IPS DF 6.9 (cell line): ENCODE measurements at places on chromosomes 13 and 19.

- H3K4me3 ChIP-seq, result no peak overlapping the region
- H3K36me3 ChIP-seq, result no peaks in the 10 kb centered on the region
- DNase-seq, result no peak
Measured at GRCh38 chr13:84865783-84866221, 933.4 kb downstream of the SLITRK6 start.

DNA sequence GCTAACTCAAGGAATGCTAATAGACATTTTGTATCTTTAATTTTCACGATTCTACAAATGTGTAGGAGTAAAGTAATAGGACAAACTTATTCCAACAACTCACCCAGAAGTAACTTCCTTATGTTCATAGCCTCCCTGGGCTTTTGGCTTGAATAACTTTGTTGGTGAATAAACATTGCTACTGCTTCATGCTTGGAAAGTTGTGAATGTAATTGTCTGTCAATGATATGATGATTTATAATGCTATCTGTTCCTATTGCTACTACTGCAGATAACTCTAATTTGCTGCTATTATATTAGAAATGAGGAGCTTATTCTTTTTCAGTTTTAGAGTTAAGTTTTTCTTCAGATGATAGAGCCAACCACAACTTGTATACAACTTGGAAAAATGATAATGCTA, 307.7 kb downstream of the PCDH9 start:
- DNase-seq, result no peak
- H3K27me3 ChIP-seq, result no peaks in the 10 kb centered on the region
- no peak overlapping the region for H3K27ac ChIP-seq
- no peaks in the 10 kb centered on the region for H3K4me1 ChIP-seq

- H3K36me3 ChIP-seq, result no peaks in the 10 kb centered on the region
- no peak overlapping the region for H3K27ac ChIP-seq
- no peaks in the 10 kb centered on the region for H3K27me3 ChIP-seq
Measured at GRCh38 chr13:41267106-41267505, 3.7 kb upstream of the MTRF1 start.

DNA sequence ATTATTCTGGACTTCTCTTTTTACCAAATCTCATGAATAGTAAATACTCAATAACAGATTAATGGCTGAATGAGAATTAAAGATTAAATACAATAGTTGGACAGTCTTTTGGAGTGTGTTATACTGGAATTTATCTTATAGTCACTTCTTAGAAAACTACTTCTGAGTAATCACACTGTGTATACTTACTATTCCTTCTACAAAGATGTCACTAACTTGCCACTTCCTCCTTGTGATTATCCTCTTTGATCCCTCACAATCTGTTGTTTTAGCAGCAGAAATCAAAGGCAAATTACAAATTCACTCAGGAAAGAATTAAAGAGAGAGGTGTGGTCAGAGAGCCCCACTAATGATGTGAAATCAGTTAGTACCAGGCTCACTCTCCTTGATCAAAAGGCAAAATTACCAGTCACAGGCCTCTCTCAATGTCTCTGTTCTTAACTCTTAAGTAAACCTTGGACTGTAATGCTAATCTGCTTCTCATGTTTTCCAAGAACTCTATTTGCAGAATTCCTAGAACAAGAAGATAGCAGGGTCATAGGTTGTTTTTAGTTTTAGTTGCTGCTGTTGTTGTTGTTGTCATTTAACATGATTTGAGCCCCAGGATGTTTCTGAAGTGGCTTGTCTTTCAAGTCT, 37.3 kb upstream of the FNDC3A start:
- no peak for DNase-seq
- H3K27me3 ChIP-seq, result no peaks in the 10 kb centered on the region
- H3K4me3 ChIP-seq, result no peak overlapping the region
- no peaks in the 10 kb centered on the region for H3K4me1 ChIP-seq
- no peak overlapping the region for H3K27ac ChIP-seq

- peaks cover 7% of the 10 kb centered on the region; the same call in 1 of the 2 replicates for H3K27me3 ChIP-seq
- H3K4me1 ChIP-seq, result peaks cover 4% of the 10 kb centered on the region
- no peak overlapping the region for H3K4me3 ChIP-seq
- no peak overlapping the region for H3K27ac ChIP-seq
Measured at GRCh38 chr19:10013834-10014618, 743 bp downstream of the RDH8 start.

- peak overlapping the region; percentile 77; the same call in 1 of the 2 replicates for H3K4me3 ChIP-seq
- H3K27ac ChIP-seq, result no peak overlapping the region
- H3K36me3 ChIP-seq, result no peaks in the 10 kb centered on the region; the same call in 1 of the 2 replicates
- H3K27me3 ChIP-seq, result no peaks in the 10 kb centered on the region
Measured at GRCh38 chr19:1865172-1866010, 2.0 kb upstream of the KLF16 start.

DNA sequence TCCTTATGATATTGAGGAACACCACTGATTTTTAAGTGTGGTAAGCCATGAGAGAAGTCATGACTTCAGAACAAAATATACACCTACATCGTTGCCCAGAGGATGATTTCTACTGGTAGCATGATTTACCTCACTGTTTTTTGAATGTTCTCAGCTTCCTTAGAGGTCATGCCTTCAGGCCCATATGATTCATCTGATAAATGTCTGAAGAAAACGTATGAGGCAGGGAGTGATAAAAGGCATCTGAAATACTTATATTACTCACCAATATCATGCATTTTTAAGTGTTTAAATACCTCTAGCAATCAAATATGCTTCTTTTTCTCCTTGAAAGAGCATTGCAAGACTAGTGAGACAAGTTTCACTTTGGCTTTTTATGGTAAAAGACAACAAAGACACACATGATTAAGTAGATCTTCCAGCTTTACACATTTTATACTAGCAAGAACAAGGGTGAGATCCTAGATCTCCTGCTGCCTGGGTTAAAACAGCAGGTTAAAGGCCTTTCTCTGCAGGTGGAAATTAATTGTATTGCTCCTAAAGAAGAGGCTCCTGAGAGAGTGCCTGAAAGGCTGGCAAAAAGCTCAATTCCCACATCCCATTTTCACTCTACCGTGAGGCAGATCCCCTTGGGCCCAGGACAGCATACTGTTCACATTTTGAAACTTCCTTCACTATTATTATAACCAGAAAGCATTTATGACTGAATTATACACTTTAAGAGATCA, 432.4 kb downstream of the SLITRK1 start:
- H3K27me3 ChIP-seq, result no peaks in the 10 kb centered on the region
- no peak overlapping the region for H3K27ac ChIP-seq
- no peak for DNase-seq
- no peaks in the 10 kb centered on the region for H3K4me1 ChIP-seq
- no peak overlapping the region for H3K4me3 ChIP-seq

- no peak overlapping the region for H3K27ac ChIP-seq
- H3K27me3 ChIP-seq, result no peaks in the 10 kb centered on the region
- H3K4me3 ChIP-seq, result no peak overlapping the region
Measured at GRCh38 chr13:31007417-31007816, 75.0 kb downstream of the TEX26 start.

- no peak overlapping the region for H3K4me3 ChIP-seq
- no peaks in the 10 kb centered on the region for H3K36me3 ChIP-seq
- DNase-seq, result no peak
- H3K27me3 ChIP-seq, result no peaks in the 10 kb centered on the region
Measured at GRCh38 chr19:29085630-29086029, 127.3 kb downstream of the UQCRFS1 start.

- H3K27ac ChIP-seq, result no peak within 1 kb of the TSS
- peak; percentile 94 for DNase-seq
- peak within 1 kb of the TSS; percentile 37; the same call in 1 of the 2 replicates for H3K4me3 ChIP-seq
- no peaks in the 10 kb centered on the region for H3K27me3 ChIP-seq
- H3K4me1 ChIP-seq, result no peaks in the 10 kb centered on the region
Measured at GRCh38 chr19:19618219-19619051, at the start of gene PBX4. PBX4 (minus strand) TSS chr19:19618687; CDS start chr19:19618629, 58 bp downstream.

DNA sequence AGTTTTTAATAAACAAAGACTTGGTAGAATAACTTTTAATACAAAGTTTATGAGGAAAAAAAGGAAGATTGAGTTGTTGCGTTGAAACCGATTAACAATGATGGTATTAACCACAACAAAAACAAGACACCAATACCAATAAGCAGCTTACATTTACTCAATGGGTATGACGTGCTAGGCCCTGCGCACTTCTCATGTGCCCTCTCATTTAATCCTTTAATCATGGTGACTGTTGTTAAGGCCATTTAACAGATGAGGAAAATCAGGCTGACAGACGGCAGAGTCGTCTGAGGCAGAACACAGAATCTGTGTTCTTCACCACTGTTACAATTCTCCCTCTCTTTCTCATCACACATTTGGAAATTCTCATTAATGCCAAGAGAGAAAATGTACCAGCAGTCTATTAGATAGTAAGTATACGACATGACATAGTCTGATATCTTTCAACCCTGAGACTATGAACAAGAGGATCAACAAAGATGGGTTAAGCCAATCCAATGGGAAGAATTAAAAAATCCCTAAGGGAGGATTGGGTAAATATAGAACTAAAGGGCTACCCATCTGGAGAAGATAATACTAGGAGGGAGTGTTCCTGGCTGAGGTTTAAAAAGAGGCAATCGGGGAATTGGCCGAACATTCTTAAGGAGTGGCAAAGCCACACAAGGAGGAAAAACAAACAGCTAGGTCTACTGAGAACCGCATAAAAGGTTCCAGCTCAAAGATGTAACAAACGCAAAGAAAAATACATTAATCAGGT, 54.0 kb downstream of the DOCK9 start:
- no peak overlapping the region for H3K4me3 ChIP-seq
- no peak overlapping the region for H3K27ac ChIP-seq
- H3K36me3 ChIP-seq, result no peaks in the 10 kb centered on the region
- no peaks in the 10 kb centered on the region for H3K27me3 ChIP-seq

GRCh38 chr19:31718032-31718431, 368.8 kb upstream of the TSHZ3 start:
- no peak overlapping the region for H3K4me3 ChIP-seq
- no peak for DNase-seq
- H3K27ac ChIP-seq, result no peak overlapping the region
- H3K27me3 ChIP-seq, result no peaks in the 10 kb centered on the region

DNA sequence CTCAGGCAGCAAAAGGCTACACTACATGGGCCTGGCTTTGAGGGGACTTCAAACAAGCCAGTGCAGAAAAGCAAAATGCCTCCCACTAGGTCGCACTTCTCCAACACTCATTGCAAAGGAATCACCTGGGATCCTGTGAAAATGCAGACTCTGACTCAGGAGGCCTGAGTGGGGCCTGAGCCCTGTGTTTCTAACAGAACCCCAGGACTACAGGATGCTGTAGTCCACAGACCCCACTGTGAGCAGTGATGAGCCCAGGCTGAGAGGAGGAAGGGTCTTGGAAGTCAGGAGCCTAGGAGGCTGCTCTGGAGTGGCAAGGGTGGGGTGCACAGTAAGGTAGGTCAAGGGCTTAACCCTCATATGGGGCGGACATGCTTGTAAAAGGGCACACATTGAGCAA, 46.7 kb upstream of the SERP2 start:
- no peaks in the 10 kb centered on the region for H3K4me1 ChIP-seq
- no peak overlapping the region for H3K27ac ChIP-seq
- DNase-seq, result no peak
- H3K4me3 ChIP-seq, result no peak overlapping the region
- H3K27me3 ChIP-seq, result no peaks in the 10 kb centered on the region
- no peaks in the 10 kb centered on the region for H3K36me3 ChIP-seq

DNA sequence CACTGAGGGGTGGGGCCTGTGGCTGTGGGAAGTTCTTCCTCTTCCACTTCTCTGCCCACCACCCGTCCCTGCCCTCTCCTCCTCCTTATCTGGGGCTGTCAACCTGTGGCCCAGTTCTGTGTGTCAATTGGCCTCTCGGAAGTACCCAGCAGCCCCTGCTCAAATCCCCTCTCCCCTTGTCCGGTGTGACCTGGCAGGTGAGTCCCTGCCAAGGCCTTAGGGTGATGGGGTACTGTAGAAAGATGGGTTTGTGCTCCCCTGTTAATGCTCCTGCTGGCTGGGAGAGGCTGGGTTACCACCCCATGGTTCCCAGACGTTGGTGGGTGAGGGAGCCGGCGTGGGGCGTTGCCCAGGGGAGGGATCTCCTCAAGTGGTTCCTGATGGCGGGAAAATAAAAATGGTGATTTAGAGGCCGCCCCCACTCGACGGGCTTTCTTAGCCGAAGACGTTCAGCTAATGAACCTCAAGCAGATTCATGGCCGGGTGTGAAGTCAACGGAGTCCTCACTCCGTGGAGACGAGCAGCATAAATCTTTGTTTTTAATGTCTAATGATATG, 141.2 kb downstream of the URI1 start:
- H3K4me3 ChIP-seq, result no peak overlapping the region
- no peak for DNase-seq
- H3K4me1 ChIP-seq, result no peaks in the 10 kb centered on the region
- no peak overlapping the region for H3K27ac ChIP-seq
- H3K36me3 ChIP-seq, result no peaks in the 10 kb centered on the region
- H3K27me3 ChIP-seq, result no peaks in the 10 kb centered on the region

- H3K27me3 ChIP-seq, result no peaks in the 10 kb centered on the region
- no peak overlapping the region for H3K27ac ChIP-seq
- H3K4me1 ChIP-seq, result no peaks in the 10 kb centered on the region
- H3K4me3 ChIP-seq, result no peak overlapping the region
- no peak for DNase-seq
Measured at GRCh38 chr13:96397807-96398206, 307.9 kb downstream of the HS6ST3 start.

- no peak overlapping the region for H3K4me3 ChIP-seq
- H3K27ac ChIP-seq, result no peak overlapping the region
- H3K27me3 ChIP-seq, result no peaks in the 10 kb centered on the region
- no peaks in the 10 kb centered on the region for H3K36me3 ChIP-seq
- DNase-seq, result no peak
Measured at GRCh38 chr19:13887517-13887916, 10.6 kb downstream of the NANOS3 start.

- H3K4me3 ChIP-seq, result no peak overlapping the region
- no peaks in the 10 kb centered on the region; the same call in 1 of the 2 replicates for H3K36me3 ChIP-seq
- no peak for DNase-seq
- no peaks in the 10 kb centered on the region for H3K4me1 ChIP-seq
Measured at GRCh38 chr13:112456138-112457056, 80.2 kb downstream of the SPACA7 start.

- no peaks in the 10 kb centered on the region for H3K36me3 ChIP-seq
- no peak overlapping the region for H3K27ac ChIP-seq
- H3K27me3 ChIP-seq, result no peaks in the 10 kb centered on the region
Measured at GRCh38 chr13:105847527-105848291, 687.8 kb downstream of the EFNB2 start.

DNA sequence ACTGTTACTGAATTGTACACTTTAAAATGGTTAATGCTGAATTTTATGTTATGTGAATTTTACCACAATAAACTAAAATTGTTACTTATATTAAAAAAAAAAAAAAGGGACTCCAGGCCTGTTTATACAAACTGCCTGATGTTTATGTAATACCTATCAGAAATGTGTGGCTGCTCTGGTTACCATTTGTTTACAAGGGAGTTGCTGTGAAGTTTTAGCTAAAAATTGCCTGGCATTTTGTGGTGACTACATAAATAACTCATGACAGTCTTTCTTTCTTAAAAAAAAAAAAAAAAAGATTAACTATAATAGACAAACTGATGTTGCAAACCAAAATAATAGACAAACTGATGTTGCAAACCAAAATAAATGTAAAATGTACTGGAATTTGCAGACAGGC, 71.8 kb downstream of the CDADC1 start:
- H3K4me3 ChIP-seq, result no peak overlapping the region
- H3K27me3 ChIP-seq, result no peaks in the 10 kb centered on the region
- no peak for DNase-seq
- H3K27ac ChIP-seq, result no peak overlapping the region
- no peaks in the 10 kb centered on the region for H3K4me1 ChIP-seq
- H3K36me3 ChIP-seq, result no peaks in the 10 kb centered on the region

- no peak overlapping the region for H3K27ac ChIP-seq
- DNase-seq, result no peak
- H3K4me3 ChIP-seq, result peak overlapping the region; percentile 54; the same call in 1 of the 2 replicates
- no peaks in the 10 kb centered on the region for H3K36me3 ChIP-seq
- 0 out of 2 replicates have a peak, but pooled peaks cover 2% of the 10 kb centered on the region for H3K4me1 ChIP-seq
Measured at GRCh38 chr19:33905473-33905936, 108.8 kb downstream of the KCTD15 start.

- H3K27me3 ChIP-seq, result no peaks in the 10 kb centered on the region
- no peak for DNase-seq
- H3K4me3 ChIP-seq, result no peak overlapping the region
- no peaks in the 10 kb centered on the region for H3K36me3 ChIP-seq
Measured at GRCh38 chr13:75468098-75468497, 13.9 kb downstream of the TBC1D4 start.
